ENCODE measurements at places on chromosomes 2 and 18.

DNA sequence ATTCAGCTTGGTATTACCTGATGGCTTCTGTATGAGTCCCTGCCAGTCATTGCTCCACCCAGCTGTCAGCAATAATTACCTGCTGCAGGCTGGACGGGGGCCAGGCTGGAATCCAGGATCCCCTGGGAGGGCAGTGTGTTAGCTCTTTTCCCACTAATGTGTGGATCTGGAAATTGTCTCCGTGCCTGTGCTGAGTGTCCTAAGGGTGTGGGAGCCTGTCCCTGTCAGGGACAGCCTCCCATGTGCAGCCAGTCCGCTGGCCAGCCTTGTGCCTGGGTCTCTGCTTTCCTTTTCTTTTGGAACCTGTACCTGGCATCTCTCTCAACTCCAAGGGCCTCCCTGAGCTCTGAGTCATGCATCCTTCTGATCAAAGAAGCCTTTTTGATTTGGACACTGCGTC lies 107.2 kb upstream of the SPRED2 start:
- DNase-seq, result no peak

DNA sequence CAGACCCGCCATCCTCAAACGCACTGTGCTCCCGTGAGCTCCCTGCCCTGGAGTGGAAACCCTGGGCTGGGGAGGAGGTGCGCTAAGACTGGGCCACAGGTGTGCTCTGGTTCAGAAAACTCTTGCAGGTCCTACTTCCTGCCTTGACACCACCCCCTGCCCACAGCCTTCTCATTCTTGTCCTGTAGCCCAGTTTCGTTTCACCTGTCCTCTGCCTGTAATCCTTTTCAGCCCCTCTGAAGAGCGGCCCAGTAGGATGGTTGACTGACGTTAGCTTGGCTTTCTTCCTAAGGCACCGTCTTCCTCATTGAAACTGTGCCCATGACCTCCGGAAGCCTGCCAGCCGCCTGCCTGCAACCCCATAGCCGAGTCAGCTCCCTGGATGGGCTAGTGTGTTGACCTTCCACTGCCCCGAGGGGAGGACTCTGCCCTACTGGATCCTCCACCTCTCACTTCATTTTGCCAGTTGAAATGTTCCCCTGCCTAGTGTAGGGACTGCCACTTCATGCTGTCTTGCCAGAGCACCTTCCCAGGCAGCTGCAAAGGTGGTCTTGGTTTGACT lies 116.9 kb downstream of the AGAP1 start:
- DNase-seq, result no peak

DNA sequence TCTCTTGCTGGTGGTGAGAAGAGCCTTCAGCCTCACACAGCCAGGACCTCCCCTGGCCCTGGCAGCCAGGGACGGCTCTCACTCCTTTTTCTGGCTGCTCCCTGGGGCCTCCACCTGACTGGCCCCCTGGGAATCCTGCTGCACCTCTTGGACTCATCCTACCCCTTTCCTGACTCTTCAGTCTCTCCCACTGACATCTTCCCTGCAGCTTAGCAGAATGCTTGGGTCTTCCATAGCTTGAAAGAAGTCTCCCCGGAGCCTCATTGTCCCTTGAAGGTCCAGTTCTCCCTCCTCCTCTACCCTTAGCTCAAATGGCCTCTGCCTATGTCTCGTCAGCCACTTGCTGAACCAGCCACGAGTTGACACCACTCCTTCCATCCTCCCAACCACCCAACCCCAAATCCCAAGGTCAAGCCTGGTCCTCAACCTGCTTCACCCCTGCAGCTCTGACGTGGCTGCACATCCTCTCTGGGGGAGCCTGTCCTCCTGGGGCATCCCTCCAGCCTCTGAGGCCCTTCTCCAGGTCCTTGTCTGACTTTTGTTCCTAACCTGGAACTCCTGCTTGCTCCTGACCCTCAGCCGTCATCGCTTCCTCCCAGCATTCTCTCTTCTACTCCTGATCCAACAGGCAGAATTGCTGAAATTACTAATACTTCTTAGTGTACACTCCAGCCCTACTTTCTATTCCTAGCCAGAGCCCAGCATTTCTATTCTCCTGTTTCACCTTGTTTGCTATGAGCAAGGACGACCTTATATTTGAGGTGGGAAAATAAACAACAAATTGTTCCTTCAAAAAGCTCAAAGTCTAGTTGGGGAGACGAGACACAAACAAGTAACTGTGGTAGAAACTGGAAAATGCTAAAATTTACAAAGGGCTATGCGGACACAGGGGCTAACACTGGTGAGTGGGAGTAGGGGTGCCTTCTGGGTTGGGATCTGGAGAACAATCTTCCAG lies 68.7 kb upstream of the MGAT4A start:
- no peak for DNase-seq

DNA sequence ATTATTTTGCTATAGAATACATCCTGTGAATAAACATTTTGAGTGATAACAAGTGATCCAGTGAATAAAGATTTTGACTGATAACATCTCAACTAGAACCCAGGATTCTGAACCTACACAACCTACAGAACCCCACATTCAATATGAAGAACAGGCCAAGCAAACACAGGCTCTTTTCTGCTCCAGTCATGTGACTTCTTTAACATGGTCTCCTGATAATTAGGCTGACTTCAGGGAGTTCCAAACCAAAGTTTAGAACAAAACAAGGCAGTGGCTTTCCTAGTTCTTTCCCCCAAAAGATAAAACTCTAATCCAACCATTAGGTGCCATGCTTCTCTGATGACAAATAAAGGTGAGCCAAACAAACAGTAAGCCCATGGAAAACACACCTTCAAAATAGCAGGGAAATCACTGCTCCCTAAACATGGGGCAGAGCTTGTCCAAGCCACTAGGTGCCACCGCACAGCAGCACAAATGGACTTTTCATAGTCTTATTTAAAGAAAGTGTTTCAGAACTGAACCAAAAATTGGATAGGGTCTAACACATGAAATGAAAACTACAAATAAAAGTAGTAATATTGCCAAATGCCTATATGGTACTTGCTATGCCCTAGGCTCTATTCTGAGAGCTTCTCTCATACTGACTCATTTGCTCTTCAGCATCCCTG lies 95.3 kb downstream of the EVA1A start:
- no peak for DNase-seq

- peak; percentile 35 for DNase-seq
Measured at GRCh38 chr18:10378688-10379420, 75.6 kb upstream of the APCDD1 start.

DNA sequence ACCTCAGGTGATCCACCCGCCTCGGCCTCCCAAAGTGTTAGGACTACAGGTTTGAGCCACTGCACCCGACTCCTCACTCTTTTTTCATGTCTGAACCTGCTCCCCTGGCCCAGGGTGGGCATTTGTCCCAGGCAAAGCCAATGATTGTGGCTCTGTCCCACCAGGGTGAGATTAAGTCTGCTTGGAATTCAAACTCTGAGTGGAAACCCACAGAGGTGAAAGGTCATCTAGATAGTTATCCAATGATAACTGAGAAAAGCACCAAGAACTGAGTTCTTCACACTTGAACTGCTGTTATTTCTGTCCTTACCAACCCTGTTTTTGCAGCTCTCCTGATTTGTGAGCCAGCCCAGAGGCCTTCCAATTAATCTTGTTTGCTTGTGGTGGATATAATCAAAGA lies 62.4 kb upstream of the ACVR1 start:
- DNase-seq, result no peak

- no peak for DNase-seq
Measured at GRCh38 chr2:191995285-191995684, 148.4 kb upstream of the CAVIN2 start.

DNA sequence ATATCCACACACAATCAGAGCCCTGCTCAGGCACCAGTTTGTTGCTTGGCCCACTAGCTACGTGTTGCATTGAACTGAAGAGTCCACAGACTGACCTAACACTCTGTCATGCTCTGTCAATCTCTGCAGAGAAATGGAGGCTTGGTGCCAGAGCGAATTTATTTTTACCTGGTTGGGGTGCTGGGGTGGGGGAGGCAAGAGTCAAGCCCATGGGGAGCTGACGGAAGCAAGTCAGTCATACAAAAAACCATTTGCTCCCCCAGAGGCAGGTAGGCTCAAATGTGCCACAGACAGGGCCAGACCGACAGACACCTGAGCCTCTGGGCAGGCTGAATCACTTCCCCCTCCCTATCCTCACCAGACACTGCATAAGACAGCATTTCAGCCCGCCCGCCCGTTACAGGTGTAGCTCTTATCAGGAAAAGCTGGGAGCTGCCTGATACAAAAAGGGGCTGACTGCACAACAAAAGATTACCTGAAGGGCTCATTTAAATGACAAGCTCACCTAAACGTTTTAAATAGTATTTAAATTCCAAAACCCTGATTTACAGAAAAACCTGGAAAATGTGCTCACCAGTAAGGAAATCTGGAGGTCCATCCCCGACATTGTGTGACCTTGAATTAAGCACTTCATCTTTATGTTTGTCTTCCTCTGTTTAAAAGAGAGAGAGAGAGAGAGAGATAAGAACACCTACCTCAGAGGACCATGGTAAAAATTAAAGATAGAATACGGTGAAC lies 2.1 kb upstream of the PCBP1 start:
- no peak for DNase-seq

GRCh38 chr2:231557571-231558217 lies 27.4 kb upstream of the NMUR1 start:
- DNase-seq, result peak; percentile 45

- DNase-seq, result no peak
Measured at GRCh38 chr2:121094101-121094500, 190.9 kb downstream of the TFCP2L1 start.

- DNase-seq, result no peak
Measured at GRCh38 chr2:179222076-179222475, 42.6 kb downstream of the SESTD1 start.

DNA sequence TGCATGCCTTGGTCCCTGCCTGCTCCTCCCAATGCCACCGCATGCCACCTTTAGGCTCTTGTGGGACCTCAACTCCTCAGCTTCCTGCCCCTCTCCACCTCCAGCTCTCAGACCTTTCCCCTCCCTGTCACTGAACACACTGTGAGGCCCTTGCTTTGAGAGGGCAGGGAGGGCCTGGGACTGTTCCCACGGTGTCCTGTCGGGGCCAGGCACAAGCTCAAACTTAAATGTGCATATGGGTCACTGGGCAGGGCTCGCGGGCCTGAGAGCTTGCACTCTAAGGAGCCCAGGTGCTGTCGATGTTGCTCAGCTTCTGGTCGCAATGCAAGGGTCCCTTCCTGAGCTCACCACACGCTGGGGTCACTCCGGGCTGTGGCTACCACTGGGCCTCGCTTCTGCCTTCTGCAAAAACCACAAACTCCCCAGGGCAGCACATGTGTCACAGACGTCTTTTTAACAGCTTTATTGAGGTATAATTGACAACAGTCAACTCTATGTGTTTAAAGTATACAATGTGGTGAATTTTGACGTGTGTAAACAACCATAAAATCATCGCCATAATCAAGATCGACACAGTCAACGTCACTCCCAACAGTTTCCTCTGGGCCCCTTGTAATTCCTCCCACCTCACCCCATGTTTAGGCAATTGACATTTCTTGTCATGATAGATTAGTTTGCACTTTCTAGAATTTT lies 11.9 kb upstream of the B3GNT7 start:
- DNase-seq, result no peak

DNA sequence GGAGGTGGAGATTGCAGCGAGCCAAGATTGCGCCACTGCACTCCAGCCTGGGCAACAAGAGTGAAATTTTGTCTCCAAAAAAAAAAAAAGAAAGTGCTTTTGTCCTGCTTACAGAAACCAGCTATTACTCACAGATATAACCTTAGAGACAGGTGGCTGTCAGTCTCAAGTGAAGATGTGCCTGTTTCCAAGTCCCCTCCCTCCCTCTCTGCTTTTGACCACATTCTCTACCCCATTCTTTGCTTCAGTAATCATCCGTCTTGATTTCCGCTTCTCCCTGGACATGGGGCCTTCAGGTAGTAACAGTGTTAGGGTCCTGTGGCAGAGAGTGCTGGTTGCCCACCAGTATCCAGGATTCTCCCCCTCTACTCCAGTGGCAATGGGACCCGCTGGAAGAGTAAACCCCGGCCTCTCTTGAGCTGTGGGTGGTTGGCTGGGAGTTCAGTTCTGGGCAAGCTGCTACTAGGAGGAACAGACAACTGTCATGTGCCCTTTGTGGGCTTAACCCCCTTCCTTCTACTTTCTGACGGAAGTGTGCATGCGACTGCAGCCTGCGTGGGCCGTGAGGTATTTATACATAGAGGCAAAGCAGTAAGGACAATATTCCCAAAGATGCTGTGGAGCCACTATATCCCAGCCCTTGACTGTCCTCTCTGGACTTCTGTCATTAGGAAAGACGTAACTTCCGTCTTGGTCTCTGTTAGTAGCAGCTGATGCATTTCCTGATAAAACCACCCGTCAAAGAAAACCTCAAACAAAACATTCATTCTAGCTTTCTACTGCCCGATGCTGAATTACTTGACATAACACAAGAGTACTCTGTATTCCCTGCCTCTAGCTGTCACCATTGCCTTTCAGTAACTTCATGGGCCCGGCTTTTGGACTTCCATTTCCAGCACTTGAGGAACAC lies 17.8 kb downstream of the PDCL3 start:
- no peak for DNase-seq

- DNase-seq, result no peak
Measured at GRCh38 chr2:59655809-59656208, 897.6 kb downstream of the BCL11A start.

GRCh38 chr2:159773886-159774285 lies 24.1 kb downstream of the CD302 start:
- no peak for DNase-seq

DNA sequence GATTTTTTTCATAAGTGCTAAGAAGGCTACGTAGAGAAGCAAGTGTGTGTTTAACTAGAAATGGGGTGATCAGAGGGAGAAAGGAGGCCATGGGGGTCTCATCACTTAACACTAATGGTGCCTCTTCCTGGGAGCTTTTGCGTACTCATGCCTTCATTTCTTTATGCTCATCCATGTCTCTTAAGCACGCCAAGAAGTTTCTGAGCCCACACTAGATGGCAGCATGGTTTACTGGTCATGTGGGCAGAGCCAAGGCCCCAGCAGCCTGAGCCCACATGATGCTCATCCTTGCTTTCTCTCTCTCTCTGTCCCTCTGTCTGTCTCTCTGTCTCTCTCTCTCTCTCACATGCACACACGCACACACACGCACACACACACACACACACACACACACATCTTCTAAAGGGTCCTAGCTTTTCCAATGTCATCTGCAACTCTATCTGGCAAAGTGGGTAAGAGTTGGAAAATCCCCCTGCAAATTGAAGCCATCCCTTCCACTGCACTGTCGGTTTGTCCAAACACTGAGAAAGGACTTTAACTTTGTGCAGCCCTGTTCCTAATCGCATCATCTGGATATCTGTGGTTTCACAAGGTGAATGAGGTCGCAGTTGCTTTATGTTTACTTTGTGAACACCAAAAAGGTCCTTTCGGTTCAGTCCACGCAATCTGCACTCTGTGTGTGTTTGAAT lies 137.1 kb upstream of the CCDC68 start:
- peak; percentile 76 for DNase-seq

DNA sequence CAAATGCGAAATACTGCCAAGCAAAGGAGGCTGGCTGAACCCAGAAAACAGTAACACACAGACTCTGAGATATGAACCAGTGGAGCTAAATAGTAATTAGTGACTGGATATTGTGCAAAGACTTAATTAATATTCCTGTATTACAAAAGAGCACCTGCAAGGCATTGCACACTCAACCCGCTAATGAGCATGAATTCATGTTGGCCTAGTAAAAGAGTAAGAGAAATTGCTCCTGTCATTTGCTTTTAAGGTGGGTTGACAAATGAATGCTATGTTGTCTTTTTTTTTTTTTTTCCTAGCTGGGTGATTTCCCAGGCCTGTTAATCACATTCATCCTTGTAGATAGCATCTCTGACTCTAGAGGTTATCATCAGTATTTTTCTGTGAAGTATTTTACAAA lies 87.0 kb upstream of the CERS6 start:
- no peak for DNase-seq

- no peak for DNase-seq
Measured at GRCh38 chr2:99942561-99943347, 199.6 kb downstream of the AFF3 start.
